Midbrain (tissue), 1 donor: ENCODE measurements at places on chromosomes 11 and 22.
A peak's percentile ranks its signal among the peaks of the same experiment; 100 is the strongest.

DNA sequence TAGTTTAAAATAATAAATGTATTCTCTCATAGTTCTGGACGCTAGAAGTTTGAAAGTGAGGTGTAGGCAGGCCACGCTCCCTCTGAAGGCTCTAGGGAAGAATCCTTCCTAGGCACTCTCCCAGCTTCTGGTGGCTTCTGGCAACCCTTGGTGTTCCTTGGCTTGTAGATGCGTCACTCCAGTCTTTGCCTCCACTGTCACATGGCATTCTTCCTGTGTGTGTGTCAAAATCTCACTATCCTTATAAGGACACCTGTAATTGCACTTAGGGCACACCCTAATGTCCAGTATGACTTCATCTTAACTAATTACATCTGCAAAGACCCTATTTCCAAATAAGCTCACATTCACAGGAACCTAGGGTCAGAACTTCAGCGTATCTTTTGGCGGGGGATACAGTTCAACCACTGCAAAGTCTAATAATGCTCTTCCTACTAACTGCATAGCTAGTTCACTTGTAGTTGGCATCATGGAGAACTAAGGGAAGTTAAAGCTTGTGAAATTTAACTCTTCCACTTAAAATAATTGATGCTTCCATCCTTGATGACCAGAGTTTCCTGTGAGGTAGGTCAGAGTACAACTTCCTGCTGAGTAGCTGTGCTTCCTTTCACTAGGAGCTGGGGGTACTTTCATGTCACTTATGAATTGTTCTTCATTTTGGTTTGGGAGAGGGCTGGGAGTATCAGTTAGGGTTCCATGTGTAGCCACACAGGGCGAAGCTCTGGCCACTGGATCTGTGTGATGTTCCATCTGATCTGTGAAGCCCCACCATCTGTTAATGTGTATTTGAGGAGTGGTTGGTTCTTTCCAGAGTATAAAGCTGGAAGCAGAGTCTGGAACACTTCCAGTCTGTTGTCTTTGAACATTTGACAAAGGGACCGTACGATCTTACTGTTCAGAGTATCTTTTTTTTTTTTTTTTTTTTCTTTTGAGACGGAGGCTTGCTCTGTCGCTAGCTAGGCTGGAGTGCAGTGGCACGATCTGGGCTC, 10.5 kb downstream of the YWHAH start:
- DNase-seq = no peak

- DNase-seq = no peak
Observed at GRCh38 chr22:47842119-47842518, 1079.7 kb downstream of the TBC1D22A start.

GRCh38 chr11:74683279-74683871, 47.9 kb downstream of the CHRDL2 start:
- peak; percentile 88 for DNase-seq

DNA sequence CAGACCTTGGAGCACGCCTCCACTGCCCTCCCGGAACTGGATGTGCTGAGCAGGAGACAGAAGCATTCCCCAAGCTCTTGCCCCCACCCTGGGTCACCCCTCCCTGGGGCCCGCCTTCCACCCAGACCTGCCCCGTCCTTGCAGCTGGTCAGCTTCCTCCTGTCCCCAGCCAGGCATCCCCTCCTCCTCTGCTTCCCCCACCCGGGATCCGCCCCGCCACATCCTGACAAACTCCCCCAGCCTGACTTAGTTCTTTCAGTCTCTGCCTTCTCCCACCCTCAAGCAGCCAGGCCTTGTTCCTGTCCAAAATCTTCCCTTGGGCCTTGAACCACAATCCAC, 1.1 kb upstream of the PLXNB2 start:
- peak; percentile 44 for DNase-seq

- DNase-seq = no peak
Observed at GRCh38 chr11:115660030-115660805, 156.0 kb upstream of the CADM1 start.

- DNase-seq = no peak
Observed at GRCh38 chr11:4454021-4454420, 4.9 kb downstream of the OR52K2 start.

GRCh38 chr11:93330446-93330984, at the start of gene DEUP1:
Gene DEUP1, plus strand, starts transcription at chr11:93330742. Its CDS starts 1,518 bp downstream, at chr11:93332260.
- peak; percentile 16 for DNase-seq

DNA sequence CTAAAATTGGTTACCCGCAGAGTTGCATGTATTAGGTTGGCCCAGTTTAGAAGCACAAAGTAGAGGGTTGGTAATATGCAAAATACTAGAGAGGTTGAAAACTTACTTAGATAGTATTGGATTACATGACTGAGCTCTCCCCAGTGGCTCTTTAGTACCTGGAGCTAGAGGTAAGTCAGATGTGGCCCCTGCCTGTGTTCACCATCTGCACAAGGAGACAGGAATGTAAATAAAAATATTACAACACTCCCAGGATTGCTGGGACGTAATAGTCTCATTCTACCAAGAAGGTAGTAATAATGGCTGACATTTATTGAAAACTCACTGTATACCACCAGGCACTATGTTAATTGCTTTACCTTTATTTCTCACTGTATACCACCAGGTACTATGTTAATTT, 129.6 kb downstream of the SLC17A6 start:
- DNase-seq = no peak

DNA sequence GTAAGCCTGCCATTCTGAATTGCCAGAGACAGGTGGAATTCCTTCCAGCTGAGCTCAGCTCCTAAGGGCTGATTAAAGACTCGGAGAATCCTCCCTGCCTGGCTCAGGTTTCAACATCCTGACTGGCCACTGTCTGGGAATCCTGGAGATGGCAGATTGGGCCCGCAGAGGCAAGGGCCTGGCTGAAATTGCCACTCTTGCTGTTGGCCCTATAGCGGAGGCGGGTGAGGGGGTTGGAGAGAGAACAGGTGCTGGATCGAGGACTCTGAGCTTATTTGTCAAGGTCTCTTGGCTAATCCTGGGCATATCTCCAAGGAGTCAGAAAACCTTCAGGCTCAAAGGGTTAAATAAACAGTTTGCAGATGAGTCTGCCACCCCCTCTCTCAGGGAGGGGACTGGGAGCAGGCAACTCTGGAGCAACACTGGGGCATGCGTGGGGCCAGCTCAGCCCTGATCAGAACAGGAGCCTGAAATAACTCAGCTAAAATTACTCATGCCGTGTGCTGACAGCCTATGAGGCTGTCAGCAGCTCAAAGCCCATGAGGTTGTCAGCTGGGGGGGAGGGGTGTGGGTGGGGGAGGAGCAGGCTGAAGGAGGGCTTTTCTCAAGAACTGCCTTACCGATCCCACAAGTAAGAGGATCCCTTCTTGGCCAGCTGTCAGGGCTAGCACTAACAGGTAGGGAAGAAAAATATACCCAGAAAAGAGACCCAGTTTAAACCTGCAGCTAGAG, 14.7 kb upstream of the MFRP start:
- peak; percentile 43 for DNase-seq

DNA sequence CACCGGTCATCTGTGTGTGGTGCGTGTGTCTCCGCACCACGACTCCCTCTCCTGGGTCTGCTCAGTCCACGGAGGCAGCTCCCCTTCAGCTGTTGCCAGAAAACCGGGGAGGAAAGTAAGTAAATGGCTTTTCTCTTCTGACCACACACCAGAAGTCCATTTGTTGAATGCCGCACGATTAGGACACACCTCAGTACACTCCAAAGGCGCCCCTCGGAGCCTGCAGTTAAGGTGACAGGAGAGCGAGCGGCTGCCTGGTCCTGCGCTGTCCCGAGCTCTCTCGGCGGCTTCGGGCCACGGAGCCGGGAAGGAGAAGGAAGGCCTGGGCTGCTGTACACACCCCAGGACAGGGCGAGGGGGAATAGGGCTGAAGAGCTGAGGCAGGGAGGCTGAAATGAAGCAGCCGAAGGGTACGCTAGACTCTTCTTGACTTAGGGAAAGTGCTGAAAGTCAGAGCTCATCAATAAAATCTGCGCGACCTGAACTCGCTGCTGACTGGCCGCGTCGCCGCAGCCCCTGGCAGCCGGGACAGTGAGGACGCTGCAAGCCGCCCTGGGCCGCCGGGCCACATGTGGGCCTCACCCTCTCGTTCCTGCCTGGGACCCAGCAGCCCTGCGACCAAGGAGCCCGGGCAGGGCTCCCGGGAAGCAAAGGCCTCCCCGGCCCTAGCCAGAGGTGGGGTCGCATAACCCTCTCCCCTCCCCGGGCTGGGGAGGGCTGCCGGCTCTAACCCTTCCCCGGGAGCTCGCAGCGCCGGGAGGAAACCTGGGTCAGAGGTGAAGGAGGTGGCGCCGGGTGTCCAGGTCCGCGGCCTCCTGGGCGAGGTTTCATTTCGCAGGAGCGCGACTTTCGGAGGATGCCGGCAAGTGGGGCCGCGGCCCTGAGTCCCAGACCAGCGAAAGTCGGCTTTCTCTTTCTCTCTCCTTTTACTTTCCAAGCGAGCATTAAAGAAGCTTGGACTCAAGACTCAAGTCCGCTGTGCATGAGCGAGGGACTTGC, 1.6 kb upstream of the PAX6 start:
- DNase-seq = no peak

DNA sequence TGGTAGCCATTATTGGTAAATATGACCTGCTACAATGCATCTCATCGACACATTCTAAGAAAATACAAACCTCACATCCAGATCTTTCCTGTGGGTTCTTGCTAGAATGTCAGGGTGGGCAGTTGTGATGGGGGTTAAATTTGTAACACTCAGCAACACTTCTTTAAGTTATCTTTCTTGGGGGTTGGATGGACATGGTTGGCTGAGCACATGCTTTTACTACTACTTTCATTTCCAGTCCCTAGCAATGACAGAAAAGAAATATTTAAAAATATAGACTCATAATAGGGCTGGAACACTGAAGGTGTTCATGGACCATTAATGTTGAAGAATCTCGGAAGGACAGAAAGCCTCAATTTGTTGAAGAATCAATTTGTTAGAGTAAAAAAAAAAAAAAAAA, 57.6 kb downstream of the APOL3 start:
- DNase-seq = no peak

DNA sequence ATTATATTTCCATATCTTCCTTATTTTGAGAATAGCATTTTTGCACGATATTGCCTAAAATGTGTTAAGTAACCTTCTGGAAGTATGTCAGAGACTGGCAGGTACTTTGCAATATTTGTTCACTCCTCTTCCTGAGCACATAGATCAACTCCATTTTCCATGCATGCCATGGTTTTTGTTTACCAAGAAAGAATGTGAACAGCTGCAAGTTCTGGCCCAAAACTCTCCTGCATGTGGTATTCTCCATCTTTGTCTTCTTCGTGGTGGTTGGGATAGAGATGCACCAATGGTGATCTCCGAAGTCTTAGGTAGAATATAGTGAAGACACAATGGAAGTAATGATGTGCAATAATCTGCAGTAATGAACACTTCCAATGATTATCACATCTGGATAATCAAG, 2241.0 kb upstream of the RAG2 start:
- no peak for DNase-seq

DNA sequence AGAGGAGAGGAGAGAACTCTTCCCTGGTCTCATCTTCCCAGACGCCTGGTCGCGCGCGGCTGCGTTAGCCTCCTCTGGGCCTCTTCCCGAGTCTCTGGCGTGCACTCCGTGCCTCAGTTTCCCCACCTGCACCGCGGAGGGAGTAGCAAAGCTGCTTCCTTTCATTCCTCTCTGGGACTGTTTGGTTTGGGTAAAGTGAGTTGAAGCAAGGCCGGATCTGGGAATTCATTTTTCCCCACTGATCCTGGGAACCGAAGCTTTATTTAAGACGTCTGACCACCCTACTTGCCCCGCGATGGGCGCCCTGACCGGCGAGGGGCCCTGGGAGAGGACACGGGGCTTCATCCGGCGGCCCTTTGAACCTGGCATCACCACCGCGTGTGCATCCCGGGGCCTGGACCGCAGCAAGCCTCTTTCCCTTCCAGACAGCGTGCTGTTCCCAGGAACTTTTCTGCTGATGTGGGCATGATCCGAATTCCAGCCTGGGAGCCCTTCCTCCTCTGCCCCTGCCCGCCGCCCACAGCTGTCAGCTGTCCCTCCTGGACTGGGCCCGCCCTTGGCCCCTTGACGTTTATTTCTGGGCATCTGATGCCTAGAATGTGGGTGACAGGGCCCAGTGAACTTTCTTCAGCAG, 758 bp downstream of the LDLRAD3 start:
- no peak for DNase-seq

- DNase-seq = no peak
Observed at GRCh38 chr11:112878033-112878601, 83.1 kb upstream of the NCAM1 start.

- DNase-seq = no peak
Observed at GRCh38 chr11:60809691-60810090, 24.6 kb downstream of the MS4A10 start.

DNA sequence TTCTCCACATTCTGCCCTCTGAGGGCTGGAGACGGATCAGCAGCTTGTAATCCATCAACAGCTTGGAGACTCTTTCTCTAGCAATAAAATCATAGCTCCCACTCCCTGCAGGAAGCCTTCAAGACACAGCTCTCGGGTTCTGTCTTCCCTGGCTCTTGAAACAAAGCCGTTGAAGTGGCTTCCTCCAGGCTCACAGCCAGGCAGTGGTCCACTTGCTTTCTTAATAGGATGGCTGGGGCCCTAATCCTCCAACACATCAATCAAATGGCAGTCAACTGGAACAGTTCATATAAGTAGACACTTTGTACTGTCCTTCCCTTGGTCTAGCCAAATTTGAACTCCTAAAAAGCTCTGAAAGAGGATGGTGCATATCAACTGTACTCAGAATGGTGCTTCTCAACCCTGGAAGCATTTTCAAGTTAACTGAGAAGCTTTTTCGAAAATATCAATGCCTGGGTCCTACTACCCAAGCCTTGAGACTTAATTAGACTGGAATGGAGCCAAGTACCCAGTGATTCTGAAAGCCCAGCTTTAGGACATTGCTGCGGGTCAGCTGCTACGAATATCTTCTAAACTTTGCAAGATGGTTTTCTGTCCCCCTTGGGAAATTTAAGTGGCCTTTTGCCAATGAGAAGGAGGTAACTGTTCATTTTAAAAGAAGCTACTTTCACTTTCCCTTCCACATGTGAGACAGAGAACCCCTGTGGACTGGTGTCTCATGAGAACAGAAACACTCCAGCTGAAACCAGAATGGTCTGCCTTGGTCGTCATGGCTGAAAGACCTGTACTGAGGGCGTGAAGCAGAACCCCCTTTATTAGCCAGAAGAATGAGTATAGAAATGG, 74.7 kb downstream of the SC5D start:
- no peak for DNase-seq

- DNase-seq = peak; percentile 82
Observed at GRCh38 chr22:27686534-27686933, 115.0 kb downstream of the MN1 start.
